Stimulated activated CD8-positive, alpha-beta memory T cell treated with anti-CD3 and anti-CD28 coated beads, Interleukin-4, amount 100 ng/mL, for 1 hour (primary cell): ENCODE measurements at places on chromosomes 4 and X.

- DNase-seq: no peak
Measured at GRCh38 chr4:149370785-149371420, 444.7 kb downstream of the IQCM start.

GRCh38 chr4:83929550-83929949, 393.6 kb downstream of the GPAT3 start:
- no peak for DNase-seq

GRCh38 chr4:89070041-89070440, 13.1 kb upstream of the FAM13A start:
- no peak for DNase-seq

DNA sequence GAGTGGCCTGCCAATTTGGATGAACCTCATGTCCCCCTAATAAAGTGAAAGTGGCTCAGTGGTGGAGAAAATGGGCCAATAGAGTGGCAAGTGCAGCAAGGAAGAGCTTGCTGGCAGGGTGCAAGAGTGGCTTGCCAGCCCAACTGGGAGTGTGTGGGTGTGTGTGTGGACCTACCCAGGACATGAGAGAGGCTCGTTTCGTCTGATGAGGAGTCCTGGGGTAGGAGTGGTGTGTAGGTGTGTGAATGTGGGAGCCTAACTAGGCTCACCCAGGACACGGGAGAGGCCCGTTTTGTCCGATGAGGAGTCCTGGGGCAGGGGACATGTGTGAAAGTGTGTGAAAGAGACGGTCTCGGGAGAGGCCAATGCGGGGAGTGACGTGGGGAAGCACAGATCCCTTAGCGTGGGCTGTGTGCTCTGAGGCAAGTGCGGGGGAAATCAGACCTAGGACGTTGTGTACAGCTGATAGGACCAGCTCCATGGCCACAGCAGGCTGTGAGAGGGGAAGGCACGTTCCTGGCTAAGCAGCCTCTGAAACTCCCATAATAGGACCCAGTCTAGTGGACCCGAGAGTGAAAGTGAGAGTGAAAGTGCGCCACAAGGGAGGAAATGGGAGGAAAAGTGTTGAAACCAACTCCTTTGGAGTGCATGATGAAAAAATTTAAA, 5.3 kb downstream of the GAGE10 start:
- DNase-seq: no peak

DNA sequence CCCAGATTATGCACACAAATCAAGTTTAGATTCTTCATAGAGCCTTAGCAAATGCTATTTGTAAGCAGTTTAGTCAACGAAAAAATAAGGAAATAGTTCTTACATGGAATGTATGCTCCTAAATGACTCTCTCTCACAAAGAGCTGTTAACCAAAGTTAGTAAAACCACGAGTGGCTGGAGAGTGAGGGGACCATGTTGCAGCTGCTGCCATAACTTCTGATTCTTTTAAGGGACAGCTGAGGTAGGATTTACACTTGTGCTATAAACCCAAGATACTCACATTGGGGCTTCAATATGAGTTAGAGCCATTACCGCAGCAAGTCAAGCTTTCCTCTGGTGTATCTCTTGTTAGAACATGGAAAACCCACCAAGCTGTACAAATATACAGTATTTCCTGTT, 2.7 kb downstream of the DOCK11 start:
- DNase-seq: no peak

DNA sequence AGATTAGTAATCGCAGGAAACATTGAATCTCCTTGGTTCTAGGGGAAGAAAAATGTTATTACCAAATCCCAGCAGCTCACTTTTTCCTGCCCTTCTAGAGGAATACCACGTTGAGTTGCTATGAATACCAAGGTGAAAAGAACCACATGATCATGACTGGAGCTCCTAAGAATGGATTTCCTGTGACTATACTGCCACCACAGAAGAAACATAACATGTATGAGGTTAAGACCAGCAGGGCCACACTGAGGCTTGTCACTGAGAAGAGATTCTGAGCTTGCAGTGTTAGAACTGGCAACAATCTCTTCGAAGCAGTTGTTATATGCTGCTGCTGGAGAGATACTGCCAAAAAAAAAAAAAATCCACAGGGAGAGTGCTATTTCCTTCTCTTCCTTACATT, 1235.3 kb downstream of the FSTL5 start:
- DNase-seq: no peak

DNA sequence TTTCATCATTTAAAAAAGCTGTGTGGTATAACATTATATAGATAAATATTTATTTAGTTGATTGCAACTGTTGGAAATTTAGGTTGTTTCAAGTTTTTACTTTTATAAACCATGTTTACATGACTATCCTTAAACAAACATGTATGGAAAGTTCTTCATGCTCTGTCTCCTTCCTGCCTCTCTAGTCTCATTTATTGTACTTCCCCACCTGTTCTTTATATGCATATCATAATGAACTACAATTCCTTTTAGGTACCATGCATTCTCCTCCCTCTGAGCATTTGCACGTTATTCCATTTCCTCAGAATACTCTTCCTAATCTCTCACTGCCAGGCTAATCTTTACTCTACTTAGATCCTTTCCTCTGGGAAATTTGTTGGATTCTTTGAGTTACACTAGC, 16.9 kb upstream of the ADH6 start:
- no peak for DNase-seq

- DNase-seq: no peak
Measured at GRCh38 chrX:40131654-40132337, 34.0 kb upstream of the BCOR start.

DNA sequence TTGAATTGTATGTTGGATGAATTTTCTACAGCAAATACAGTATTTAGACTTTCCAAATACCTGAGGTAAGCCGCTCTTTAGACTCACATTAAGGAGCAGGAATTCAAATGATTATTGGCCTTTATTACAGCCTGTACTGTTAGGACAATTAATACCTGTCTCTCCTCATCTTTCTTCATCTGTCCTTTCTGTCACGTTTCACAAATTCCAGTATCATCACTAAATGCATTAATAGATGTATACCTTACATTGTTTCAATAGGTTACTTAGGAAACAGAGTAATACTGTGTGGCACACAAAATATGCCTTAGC, 1.2 kb downstream of the FAM241A start:
- no peak for DNase-seq
